SIG-M5 (cell line): ENCODE measurements at places on chromosomes 5 and 9.
A peak's percentile ranks its signal among the peaks of the same experiment; 100 is the strongest.

- DNase-seq: no peak
Measured at GRCh38 chr9:68871236-68871635, 142.7 kb downstream of the PRKACG start.

DNA sequence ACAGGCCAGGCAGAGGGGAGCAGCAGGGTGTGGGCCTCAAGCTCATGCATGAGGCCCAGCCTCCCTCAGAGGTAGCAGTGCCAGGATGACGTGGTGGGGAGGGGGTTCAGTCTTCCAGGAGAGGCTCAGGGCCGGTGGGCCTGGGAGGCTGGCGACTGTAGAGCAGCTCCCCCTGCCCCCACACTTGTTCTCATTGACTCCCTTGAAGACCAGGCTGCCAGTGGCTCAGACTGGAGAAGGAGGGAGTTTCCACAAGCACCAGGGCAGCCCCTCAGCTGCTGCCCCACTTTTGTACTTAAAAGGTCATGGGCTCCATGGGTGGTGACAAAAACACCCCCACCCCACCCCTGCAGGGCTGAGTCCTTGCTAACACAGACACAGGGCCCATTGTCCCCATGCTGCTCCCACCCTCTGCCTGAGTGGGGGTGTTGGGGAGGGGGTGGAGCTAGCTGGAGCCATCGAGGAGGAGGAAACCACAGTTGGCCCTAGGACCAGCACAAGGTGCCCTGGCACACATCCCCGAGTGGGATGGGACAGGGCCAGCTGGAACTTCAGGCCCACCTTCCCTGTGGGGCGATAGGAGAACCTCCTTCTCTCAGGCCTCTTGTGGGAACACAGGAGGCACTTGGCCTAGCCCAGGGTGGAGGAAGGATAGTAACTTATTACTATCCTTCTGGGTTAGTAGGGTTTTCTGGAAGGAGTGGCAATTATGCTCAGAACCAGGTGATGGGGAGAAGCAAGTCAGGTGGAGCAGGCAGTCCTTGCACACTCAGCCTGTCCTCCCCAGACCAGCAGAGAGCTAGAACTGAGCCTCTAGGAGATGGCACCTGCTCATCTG is 10.7 kb downstream of the PDLIM4 start:
- DNase-seq: no peak

GRCh38 chr9:84271531-84271900 is 69.0 kb downstream of the SLC28A3 start:
- no peak for DNase-seq

DNA sequence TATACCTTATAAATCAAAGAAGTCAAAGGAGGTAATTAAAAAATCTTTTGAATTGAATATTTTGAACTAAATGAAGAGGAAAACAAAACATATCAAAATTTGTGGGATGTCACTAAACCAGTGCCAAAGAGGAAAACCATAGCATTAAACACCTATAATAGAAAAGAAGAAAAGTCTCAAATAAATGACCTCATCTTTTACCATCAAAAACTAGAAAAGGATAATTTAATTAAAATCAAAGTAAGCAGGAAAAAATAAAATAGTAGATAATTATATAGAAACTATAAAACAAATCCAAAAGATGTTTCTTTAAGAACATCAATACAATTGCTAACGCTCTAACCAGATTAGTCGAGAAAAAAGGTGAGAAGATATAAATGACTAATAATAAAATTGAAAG is 47.8 kb downstream of the LPAR1 start:
- DNase-seq: no peak

DNA sequence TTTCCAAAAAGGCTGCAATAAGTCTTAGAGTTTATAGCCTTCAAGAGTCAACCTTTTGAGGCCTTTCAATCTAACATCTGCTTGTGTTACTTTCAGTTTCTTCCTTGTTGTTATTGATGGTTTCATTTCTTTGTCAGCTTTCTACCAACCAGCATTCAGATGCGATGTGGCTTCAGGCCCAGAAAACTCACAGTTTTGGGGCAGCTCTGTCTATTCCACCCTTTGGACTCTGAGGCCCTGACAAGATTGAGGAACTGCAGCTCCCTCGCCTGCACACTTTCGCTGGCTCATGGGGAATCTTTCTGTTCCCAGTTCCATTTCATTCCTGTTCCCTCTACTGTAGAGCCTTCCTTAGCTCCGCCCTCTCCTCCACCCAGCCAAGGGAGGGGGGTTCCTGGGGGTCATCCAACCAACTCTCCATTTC is 13.3 kb upstream of the WHRN start:
- no peak for DNase-seq

DNA sequence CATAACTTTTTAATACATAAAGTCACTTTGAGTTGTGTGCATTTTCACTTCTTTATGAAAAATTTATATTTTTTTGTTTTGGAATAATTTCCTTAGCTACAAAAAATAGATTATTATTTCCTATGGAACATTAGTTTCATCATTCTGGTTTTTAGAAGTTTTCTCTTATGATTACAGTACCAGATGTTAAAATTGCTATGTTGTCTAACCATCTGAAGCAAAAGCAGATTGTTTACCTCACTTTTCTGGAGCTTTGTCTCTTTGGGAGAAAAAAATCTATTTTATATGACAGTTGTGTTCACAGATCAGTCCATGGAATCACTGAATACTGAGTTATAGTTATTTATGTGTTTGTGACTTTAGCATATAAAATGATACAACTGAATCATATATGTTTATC is 708.9 kb upstream of the RIOK2 start:
- no peak for DNase-seq

GRCh38 chr9:84772511-84772910 is 103.0 kb downstream of the NTRK2 start:
- no peak for DNase-seq

DNA sequence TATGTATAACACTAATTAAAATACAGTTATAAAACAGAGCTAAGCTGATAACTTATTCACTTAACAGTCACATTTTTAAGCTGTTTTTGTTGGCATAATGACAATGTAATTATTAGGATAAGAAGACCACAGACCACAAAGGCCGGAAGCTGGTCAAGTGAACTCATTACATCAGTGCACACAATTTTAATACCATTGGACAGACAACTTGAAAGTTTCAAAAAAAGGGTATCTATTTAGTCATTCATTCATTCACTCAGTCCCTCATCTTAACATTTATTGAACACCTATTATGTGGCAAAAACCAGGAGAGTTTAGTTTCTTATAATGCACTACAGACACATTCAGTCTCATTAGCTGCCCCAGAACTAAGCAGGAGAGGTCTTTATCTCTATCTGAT is 11.6 kb downstream of the ERP44 start:
- DNase-seq: no peak

GRCh38 chr9:127482662-127483061 is 31.4 kb downstream of the LRSAM1 start:
- DNase-seq: no peak

DNA sequence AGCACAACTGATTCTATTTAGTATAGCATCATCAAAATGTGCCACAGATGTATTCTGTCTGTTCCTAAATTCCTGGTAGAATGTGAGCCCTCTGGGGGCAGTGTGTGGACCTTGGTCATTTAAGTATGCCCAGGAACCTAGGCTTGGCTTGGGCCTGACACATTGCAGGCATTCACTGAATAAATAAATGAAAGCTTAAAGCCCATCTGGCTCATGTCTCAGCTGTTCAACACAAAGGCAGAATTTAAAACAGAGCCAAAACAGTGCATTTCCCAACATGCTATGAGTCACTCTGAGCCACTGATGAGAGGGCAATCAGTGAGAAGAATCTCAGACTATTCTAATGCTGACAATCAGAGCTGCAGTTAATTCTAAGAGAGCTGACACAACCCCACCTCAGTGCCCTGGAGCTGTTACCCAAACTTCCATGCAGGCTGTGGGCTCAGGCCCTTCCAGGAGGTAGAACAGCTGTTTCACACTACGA is 8.1 kb downstream of the FAM193B start:
- DNase-seq: peak; percentile 27

DNA sequence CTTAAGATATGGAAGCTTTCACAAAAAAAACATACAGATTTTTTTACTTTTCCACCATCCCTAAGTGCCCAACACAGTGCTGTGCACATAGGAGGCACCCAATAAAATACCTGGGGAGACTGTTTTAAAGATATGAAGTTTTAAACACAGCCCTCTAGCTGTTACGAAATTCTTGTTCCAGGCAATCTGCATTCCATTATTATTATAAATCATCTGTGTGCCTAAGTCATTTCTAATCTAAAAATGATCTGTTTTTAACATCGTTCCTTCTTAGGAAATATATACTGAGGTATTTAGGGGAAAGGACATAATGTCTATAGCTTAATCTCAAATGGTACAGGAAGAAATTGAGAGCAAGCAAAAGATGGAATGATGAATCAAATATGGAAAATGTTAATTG is 32.7 kb upstream of the ISCA1 start:
- DNase-seq: no peak

DNA sequence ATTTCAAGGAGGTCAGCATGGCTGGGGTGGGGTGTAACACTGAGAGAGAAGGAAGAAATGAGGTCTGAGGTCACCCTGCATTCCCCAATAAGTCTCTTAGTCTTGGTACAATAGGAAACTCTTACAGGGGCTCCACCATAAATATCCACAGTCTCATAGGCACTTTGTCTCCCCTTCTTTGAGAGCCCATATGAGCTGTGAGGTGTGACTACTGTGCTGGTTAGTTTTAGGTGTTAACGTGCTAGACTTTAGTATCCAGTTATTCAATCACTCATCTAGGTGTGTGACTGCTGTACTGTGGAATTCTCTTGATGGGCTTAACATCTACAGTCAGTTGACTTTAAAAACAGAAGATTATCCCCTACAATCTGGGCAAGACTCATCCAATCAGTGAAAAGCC is 378.1 kb upstream of the RFX3 start:
- DNase-seq: no peak

DNA sequence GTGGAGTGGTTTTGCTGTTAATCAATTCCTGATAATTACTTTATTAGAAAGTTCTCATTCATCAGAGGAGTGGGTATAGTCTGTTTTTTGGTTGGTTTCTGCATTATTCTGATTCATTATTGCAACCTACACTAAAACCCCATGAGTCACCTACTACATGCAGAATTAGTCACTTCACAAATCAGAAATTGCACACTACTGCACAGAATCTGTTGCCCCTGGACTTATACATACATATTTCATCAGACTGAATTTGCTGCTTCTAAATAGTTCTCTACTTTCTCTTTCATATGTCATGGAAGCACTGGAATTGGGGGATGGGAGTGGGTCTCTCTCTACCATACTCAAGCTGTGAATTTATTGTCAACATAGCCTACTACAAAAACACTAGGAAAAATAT is 585.1 kb downstream of the DNAH5 start:
- DNase-seq: no peak

DNA sequence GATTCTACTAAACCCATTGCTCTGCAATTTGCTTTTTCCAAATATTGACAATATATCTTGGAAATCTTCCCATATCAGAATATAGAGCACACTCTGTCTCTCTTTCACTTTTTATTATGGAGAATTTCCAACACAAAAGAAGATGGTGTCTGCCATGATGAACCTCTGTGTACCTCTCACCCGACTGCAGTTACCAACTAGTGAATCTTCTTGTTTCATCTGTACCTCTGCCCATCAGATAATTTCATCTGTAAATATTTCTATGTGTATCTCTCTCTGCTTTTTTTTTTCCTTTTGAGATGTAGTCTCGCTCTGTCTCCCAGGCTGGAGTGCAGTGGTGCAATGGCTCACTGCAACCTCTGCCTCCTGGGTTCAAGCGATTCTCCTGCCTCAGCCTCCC is 62.8 kb downstream of the NTNG2 start:
- DNase-seq: no peak

DNA sequence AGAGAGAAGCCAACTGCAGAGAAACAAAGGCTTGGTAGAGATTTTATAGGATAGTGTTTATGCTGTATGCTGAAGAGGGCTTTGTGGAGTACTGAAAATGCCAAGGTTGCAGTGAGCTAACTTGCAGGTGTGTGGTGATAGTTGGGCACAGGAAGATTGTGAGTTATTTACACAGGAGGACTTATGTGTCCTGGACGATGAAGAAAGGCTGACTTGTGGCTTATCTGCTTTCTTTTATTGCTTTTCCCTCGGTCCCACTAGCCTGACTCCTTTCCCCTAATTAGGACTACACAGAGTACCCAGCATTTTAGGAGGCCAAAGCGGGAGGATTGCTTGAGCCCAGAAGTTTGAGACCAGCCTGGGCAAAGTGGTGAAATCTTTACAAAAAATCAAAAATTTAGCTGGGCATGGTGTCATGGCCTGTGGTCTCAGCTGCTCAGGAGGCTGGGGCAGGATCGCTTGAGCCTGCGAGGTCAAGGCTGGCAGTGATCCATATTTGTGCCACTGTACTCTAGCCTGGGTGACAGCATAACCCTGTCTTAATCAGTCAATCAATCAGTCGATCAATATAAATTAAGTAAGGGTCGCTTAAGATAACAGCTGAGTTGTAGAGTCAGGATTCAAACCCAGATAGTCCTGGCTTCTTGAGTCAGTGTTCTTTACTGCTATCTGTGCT is 61.9 kb downstream of the UBE2R2 start:
- DNase-seq: no peak

DNA sequence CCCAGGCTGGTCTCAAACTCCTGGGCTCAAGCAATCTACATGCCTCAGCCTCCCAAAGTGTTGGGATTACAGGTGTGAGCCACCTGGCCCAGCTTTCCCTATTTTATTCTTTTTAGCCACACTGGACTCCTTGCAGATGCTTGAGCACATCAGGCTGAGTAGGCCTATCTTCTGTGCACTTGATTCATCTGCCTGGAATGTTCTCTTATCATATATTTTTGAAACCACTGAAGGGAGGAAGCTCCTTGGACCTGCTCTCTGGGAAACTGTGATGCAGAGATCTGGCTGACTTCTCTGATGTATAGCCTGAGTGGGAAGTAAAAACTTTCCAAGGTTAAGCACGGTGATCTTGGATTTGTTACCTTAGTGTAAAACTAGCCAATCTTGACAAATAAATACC is 6.5 kb upstream of the MAT2B start:
- no peak for DNase-seq

DNA sequence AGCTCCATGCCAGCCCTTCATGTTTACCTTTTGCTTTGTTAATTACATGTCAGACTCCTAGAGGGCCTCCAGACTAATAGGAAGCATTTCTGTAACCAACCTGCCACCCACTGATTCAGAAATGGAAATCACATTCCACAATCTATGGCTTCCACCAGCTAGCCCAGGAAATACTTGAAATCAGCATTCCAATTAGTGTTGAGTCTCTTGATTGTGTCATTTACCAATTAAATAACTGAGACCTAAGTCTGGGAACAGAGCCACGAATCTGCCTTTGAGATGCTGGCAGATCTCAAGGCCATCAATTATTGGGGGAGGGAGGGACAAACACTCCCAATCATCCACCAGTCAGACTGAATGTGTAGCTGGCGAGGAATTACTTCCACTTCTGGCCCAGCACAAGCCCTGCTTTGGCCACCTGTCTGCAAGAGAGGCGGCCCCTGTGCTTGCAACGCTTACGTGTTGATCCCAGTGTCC is 27.4 kb upstream of the SAP30L start:
- no peak for DNase-seq

DNA sequence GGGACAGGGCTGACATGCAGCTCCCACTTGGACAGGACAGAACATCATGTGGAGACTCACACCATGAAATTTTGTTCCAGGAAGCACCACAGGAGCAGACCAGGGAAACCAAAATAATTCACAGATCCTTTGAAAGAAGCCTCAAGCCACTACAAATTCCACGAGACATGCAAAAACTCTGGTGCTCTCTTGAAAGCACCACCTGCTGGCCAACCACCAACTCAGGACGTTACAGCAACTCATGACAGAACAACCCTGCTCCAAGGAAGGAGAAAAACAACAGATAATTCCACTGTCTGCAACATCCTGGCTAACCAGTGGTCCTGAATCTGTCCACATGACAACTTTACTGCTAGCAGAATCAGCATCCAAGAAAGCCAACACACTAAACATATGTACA is 516.0 kb downstream of the SPATA31D1 start:
- DNase-seq: no peak
